Stimulated activated CD8-positive, alpha-beta memory T cell treated with anti-CD3 and anti-CD28 coated beads, Interleukin-7, amount 100 ng/mL, for 1 hour (primary cell): ENCODE measurements at places on chromosomes 13 and 19.

GRCh38 chr19:52336791-52337381 lies 843 bp downstream of the ZNF610 start:
- DNase-seq = no peak

- no peak for DNase-seq
Measured at GRCh38 chr19:2289714-2290435, 7.9 kb upstream of the PEAK3 start.

DNA sequence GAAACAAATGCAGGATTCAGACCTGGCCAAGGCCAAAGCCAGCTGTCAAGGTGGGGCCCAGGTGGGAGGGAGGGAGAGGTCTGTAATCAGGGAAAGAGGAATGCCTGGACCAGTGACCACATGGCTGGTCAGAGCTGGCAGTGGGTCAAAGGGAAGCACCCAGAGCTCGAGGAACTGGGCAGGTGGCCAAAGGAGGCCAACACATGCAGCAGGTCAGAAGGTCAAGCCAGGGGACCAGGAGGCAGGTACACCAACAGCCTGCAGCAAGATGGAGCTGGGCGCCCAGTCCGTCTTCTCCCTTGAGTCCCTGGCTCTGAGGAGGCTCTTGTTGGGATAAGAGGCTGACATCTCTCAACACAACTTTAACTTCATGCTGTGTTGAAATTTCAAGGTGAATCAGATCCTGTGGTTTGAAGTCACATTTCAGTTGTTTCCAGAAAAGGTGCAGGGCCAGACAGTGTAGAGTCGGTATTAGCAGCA lies 17.1 kb downstream of the GPATCH1 start:
- no peak for DNase-seq

DNA sequence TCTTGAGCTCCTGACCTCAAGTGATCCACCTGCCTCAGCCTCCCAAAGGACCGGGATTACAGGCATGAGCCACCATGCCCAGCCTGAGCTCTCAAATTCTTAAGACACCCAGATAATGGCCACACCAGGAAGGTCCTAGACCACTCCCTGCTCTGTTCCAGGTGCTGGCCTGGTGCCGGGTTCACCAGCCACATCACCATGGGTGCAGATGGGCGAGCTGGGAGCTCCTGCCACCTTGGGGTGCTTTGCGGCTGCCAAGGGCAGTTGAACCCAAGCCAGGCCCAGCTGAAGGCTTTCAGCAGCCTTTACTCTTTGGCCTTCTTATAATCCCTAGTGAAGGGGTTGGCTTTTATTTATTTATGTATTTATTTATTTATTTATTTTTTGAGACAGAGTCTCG lies 4.9 kb downstream of the HPN start:
- no peak for DNase-seq

DNA sequence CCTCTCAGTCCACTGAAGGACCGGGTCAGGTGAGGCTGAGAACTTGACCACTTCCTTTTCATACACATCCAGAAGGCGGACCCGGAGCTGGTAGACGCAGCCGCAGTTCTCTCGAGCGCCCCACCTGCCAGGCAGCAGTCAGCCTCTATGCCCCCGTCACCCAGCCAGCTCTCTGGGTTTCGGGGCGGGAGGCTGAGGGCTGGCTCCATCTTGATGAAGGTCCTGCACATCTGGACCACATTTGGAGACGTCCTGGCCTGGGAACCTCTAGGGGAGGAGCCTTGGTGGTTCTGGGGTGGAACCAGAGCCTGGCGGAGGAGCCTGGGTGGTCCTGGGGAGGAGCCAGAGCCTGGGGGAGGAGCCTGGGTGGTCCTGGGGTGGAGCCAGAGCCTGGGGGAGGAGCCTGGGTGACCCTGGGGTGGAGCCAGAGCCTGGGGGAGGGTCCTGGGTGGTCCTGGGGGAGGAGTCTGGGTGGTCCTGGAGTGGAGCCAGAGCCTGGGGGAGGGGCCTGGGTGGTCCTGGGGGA lies 14.3 kb downstream of the MRPS12 start:
- no peak for DNase-seq

GRCh38 chr13:110220471-110220870 lies 86.5 kb downstream of the COL4A1 start:
- no peak for DNase-seq

DNA sequence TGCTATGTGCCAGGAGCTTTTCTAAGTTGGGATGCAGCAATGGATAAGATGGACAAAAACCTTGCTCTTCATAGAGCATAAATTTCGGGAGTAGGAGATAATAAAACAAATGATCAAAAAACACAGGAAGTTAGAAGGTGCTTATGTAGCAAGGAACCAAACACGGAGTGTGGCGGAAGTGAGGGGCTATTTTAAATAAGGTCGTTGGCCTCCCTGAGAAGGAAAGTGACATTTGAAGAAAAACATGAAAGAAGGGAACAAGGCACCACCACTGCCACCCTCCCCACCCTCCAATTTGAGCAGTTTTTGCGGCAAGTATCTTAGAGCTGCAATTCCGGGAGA lies 3.2 kb upstream of the GSX1 start:
- DNase-seq = no peak

DNA sequence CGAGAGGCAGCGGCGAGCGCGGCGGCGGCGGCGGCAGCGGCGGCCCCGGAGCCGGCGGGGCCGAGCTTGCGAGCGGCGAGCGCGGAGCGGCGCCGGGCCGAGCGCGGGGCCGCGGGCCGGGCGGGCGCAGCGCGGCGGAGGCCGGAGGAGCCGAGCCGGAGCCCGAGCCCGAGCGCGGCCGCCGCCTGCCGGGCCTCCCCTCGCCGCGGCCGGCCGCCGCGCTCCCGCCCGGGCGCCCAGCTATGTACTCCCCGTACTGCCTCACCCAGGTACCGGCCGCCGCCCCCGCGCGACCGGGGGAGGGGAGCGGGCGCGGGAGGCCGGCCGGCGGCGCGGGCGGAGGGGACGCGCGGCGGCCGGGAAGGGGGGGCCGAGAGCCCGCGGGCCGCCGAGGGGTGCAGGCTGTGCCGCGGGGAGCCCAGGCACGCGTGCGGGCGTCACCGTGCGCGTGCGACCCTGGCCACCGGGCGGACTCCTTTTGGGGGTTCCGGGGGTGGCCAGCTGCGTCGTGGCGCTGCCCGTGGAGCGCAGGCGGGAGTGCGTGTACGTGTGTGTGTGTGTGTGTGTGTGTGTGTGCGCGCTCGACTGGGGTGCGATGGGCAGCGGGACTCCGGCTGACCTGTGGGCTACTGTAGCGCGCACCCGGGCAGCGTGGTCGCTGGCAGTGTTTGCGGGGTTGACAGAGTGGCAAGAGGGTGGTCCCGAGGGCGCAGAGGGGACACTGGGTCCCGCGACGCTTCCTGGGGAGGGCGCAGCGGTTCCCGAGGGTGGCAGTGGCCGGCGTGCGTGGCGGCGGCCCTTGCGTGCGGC lies 526 bp downstream of the NFIX start:
- no peak for DNase-seq

DNA sequence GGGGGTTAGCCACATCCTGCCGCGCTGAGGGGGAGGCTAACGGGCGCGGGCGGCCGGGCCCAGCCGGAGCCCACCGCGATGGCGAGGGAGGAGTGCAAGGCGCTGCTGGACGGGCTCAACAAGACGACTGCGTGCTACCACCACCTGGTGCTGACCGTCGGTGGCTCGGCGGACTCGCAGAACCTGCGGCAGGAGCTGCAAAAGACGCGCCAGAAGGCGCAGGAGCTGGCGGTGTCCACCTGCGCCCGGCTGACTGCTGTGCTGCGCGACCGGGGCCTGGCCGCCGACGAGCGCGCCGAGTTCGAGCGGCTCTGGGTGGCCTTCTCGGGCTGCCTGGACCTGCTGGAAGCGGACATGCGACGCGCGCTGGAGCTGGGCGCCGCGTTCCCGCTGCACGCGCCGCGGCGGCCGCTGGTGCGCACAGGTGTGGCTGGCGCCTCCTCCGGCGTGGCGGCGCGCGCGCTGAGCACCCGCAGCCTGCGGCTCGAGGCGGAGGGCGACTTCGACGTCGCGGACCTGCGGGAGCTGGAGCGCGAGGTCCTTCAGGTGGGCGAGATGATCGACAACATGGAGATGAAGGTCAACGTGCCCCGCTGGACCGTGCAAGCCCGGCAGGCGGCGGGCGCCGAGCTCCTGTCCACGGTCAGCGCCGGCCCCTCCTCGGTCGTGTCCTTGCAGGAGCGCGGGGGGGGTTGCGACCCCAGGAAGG lies 692 bp downstream of the RGS9BP start:
- DNase-seq = no peak

DNA sequence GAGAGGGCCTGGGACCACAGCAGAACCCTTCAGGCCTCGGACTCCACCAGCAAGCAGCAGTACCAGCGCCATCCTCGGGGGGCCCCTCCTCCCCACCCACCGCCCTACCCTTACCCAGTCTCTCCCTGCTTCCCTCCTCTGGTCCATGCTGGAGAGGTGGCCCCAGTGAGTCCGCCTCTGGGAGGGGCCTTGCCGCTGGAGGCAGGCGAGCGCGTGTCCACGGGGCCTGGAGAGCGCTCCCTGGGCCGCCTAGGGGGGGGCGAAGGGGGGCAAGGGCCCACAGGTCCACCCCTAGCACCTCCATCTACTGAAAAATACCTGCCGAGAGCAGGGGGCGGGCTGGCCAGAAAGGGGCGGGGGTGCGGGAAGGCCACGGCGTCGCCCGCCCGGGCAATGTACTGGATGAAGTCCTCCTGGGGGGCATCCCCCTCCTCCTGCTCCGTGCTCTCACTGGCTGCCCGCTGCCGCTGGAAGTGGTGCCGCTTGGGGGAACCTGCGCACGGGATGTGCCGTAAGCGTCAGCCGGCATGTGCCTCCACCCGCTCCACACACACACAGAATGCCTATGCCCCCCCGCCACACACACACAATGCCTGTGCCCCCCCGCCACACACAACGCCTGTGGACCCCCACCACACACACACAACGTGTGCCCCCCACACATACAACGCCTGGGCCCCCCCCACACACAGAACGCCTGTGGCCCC lies 6.9 kb downstream of the CBARP start:
- no peak for DNase-seq
